Hematopoietic multipotent progenitor cell treated with erythropoietin and hydrocortisone succinate and interleukin-3 and kit ligand, for 15 days (in vitro differentiated cells): ENCODE measurements at places on chromosomes 7 and 10.

DNA sequence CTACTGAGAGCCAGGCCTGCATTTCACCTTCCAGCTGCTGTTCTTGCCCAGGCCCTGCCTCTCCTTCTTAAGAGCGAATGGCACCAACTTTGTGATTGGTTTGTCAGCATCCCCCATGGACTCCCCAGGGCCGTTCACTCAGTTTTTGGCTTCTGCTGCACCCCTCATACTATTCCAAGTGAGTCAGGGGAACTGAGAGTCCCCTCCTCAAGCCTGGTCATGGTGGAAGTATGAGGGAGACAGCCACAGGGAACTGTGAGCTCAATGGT, 62.4 kb upstream of the ANTXRL start:
- no peak for DNase-seq

GRCh38 chr7:8507566-8507965, 74.2 kb downstream of the NXPH1 start:
- DNase-seq, result no peak

DNA sequence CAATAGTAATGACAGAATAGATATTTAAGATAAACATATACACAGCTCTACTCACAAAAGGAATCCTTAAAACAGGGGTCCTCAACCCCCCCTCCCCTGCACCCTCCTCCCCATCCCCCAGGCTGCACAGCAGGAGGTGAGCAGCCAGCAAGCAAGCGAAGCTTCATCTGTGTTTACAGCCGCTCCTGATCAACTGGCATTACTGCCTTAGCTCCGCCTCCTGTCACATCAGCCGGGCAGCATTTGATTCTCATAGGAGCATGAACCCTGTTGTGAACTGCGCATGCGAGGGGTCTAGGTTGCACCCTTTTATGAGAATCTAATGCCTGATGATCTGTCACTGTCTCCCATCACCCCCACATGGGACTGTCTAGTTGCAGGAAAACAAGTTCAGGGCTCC, 65.5 kb downstream of the SMURF1 start:
- no peak for DNase-seq

DNA sequence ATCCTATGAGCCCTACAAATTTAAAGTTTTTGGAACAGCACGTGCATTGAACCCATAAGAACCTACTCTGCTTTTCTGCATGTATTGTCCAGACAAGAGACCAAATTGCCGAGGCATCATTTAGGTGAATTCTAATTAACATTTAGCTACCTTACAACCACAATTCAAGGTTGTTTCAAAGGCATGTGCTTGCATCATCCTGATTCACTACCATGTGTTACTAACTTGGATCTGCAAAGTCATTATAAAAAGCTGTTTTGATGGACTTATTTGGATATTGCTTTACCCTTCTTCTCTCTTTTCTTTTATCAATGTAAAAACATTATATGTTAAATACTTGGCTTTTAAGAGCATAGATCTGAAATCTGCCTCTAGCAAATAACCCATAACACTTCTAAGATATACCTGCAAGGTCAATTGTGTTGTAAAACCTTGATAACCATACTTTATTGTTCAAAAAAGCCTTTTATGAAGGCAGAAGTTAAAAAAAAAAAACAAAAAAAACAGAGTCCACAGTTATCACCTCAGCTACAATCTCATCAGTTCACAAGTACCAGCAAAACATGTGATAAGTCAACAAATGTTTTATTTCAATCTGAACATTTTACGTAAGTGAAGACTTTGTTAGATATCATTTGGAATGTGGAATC, 51.9 kb downstream of the CFTR start:
- DNase-seq, result no peak

DNA sequence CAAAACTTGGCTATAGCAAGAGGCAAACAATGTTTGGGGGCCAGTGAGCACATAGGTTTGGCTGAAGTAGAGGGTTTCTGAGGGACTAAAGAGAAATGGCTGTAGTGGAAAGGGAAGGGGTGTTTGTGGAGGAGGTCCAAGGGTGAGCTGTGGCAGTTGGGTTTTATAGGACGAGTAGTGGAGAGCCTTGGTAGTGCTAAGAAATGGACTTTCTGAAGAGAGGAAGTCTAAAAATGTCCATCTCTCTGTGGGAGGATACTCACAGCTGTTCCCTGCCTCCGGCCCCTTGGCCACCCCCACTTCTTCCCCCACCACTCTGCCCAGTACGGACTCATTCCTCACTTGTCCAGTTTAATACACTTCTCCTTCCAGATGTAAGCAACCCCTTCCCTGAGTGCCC, 64.3 kb downstream of the ZNF22 start:
- DNase-seq, result no peak

DNA sequence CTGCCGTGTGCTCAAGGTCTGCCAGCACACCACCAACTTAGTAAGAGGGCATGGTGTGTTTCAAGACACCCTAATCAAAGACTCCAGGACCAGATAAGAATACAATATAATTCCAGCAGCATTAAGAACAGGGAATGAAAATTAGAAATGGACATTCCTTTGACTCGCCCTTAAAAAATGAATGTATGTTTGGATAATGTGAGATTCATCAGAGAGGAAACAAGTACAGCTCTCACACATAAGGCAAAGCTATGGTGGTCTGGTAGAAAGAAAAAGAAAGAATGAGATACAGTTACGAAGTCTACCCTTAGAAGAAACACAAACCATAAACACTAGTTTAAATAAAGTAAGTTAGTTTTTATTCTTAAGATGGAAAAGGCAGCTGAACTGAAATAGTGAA, 174.8 kb upstream of the ANK3 start:
- DNase-seq, result no peak

- DNase-seq, result peak; percentile 85
Measured at GRCh38 chr7:1533547-1534329, 3.2 kb downstream of the MAFK start.

- no peak for DNase-seq
Measured at GRCh38 chr10:74332398-74332797, 181.4 kb downstream of the ADK start.

DNA sequence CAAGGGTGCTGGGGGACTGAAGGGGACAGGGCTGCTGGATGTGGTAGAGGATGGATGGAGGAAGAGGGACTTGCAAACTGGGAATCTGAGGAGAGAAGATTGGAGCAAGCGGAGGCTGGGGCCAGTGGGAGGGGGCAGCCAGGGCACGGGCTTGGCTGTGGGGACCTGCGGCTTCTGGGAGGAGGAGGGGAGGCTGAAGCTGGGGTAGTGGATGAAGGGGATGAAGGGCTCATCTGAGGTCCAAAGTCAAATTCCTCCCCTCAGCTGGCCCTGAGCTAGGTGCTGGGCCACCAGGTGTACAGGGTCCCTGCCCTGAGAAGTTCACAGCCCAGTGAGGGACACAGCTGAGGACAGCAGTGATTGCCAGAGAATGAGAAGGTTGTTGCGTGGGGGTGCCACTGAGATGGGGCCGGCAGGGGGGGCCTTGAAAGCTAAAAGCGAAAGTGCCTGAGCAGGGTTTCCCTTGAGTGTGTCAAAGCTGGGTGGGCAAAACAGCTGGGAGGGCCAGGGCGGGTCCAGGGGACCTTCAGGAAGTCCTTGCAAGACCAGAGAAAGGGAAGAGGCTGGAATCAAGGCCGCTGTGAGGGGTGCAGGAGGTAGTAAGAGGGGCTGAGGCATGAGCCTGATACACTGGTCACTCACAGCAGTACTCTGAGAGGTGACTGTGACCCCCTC, 75.2 kb downstream of the MYL10 start:
- no peak for DNase-seq

- DNase-seq, result no peak
Measured at GRCh38 chr7:143901332-143901667, 676 bp downstream of the TCAF1 start.

DNA sequence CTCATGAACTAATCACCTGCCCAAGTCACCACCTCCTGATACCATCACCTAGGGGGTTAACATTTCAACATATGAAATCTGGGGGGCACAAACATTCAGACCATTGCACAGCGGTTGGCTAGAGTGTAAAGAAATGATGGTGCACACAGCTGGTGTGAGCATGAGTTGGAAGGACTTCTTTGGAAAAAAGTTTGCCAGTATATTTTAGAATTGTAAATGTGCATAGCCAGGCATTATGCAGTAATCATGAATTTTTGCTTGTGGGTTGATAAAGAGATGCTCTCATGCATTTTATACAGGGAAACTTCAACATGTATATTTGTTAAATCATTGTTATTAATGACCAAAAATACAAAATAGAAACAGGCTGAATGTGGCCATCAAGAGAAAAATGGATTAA, 100.0 kb downstream of the VWC2 start:
- DNase-seq, result no peak

- no peak for DNase-seq
Measured at GRCh38 chr10:112201334-112201733, 17.8 kb upstream of the GPAM start.

DNA sequence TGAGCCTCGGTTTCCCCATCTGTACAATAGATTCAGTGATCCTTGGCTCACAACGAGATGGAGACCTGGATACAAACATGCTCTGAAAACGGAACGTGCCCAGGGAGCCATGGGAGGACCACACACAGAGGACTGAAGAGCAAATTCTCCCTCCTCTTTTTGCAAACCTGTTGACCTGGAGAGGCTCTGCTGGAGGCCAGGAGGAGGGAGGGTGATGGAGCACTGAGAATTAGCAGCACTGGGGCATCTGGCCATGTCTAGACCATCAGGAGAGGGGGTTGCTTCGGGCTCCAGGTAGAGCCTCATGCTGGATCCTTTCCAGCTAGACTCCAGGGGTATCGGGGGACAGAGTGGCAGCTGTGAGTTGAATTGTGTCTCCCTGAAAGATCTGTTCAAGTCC, 97.4 kb upstream of the GPR26 start:
- DNase-seq, result no peak

DNA sequence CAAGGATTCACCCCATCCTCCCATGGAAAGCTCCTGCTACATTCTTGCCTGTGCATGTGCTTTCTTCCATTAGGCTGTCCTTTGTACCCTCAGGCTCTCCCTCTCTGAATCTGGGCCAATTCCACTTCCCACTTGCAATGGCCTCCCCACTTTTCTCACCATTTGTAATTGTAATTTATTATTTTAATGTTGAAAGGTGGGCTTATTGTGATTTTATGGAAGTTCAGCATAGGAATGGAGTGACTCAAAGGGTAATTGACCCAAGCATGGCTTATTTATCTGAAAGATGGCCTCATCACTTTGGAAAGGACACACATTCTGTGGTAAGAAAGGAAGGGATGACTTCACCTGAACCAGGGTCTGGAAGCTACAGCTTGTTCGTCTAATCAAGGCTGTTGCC, 46.9 kb upstream of the ORC5 start:
- DNase-seq, result no peak

GRCh38 chr7:82631998-82632397, 188.4 kb upstream of the CACNA2D1 start:
- DNase-seq, result no peak

DNA sequence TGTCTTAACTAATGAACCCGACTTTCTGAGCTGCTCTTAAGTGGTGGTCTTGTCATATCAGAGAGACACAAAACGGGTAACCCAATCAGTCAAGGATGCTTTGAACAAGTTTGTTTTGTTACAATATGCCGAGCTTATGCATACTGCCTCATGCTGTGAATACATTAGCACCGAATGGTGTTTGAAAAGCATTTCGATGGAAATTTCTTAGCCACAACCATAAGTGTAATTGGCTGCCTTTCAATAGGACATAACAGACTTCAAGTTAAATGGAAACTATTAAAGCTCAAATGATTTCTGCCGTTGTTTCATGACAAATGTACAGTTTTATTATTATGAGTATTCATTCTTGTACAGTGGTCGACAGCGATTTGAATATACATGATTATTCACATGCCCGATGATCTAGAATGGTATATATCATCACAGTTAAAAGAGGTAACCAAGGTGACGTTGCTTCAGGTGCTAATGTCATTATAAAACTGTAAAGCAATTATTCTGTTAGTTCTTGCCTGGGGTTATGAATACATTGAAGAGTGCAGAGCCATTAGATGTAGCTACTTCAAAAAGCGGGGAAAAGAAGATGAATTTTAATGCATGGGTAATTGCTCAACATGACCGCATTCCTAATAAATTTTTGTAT, 118.8 kb downstream of the EBF3 start:
- DNase-seq, result no peak

DNA sequence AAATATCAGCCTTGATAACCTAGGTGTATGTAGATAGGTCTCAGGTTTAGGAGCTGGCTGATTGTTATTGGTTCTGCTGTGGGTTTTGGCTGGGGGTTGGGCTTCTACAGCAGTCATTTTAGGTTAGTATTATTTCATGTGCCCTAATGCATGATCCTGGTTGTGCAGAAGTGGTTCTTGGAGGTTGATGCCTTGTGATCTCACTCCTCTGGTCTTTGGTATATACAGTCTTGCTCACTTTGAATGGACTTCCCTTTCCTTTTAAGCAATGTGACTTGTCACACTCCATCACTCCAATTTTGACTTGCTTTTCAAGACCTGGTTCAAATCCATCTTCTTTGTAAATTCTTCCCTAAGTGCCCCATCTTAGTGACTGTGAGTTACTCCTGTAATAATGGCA, 188.9 kb downstream of the LRMDA start:
- DNase-seq, result no peak

- no peak for DNase-seq
Measured at GRCh38 chr10:110571093-110571743, 3.7 kb downstream of the SMC3 start.

DNA sequence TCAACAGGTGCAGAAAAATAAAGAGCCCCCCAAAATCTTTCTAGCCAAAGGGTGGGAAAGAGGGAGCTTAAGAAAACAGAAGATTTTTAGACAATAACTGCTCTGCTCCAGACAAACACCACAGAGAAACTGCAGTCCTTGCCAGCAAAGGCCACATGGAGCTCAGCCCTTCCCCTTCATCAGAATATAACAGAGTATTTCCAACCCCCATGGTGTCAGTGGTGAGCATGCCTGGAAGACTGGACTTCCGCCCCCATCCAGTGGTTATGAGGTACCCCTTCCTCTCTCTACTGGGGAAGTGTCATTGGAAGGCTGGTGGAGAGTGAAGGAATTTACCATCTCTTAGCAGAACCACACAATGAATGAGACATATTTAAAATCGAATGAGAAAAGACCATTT, 1007.3 kb upstream of the CELF2 start:
- no peak for DNase-seq

GRCh38 chr10:103653581-103654037, 160.1 kb downstream of the NEURL1 start:
- DNase-seq, result no peak

DNA sequence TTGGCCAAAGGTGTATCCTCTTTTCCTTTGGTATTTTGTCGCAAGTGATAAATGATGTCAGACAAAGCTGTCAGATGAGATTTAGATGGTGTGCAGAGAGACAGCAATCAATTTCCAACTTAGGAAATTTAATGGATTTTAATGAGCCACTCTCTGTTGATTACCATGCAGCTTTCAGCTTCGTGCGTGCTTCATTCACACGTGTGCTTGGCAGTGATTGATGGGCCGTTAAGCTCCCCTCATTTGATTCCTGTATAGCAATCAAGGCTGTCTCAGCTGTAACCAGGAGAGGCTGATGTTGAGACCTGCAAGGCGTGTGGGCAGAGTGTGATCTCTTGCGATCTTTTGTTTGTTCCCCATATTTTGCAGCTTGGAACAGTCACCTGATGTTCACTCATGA, 439.6 kb downstream of the CALN1 start:
- no peak for DNase-seq

DNA sequence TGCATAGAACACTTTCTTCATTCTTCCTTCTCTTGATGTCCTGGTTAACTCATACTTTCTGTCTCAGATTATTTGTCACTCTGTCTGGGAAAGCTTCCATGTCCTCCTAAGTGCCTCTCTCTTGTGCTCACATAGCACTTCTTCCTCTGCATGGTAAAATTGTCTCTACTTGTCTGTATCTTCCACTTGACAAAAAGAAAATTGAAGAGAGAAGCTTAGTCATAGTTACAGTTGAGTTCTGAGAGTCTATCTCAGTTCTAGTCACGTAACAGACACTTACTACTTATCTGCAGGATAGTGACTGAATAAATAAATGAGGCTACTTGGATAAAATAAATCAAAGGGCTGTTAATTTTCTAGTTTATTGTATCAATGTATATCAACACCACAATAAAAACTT, 458.1 kb downstream of the HTR7 start:
- no peak for DNase-seq
